Thyroid gland (tissue), 4 donors: ENCODE measurements at places on chromosomes 5 and 9. TPM values are rescaled to one million over a fixed set of nuclear protein-coding genes. Genes with fewer than 3 reads are reported as not detected.
A peak's percentile ranks its signal among the peaks of the same experiment; 100 is the strongest.

DNA sequence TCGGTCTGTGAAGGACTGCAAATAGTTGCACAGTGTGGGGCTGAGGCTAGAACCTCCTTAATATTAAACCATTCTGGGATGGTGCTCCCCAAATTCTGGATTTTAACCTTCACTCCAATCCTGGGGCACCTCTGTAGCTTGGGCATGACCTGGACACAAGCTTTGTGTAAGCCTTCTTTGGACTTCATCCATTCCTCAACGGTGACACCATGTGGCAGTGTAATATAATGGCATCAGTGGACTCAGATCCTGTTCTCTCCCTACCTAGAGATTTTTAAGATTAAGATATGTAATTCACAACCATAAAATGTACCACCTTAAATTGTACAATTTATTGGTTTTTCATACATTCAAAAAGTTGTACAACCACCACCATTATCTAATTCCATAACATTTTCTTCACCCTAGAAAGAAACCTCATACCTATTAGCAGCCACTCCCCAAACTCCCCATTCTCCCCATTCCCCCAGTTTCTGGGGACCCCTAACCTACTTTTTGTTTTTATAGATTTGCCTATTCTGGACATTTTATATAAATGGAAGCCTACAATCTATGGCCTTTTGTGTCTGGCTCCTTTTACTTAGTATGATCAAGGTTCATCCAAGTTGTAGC lies 4.8 kb upstream of the PLGRKT start:
- peak; percentile 46 for DNase-seq
- no peak overlapping the region for H3K4me3 ChIP-seq
- H3K27ac ChIP-seq = no peak overlapping the region
- no peaks in the 10 kb centered on the region for H3K27me3 ChIP-seq

DNA sequence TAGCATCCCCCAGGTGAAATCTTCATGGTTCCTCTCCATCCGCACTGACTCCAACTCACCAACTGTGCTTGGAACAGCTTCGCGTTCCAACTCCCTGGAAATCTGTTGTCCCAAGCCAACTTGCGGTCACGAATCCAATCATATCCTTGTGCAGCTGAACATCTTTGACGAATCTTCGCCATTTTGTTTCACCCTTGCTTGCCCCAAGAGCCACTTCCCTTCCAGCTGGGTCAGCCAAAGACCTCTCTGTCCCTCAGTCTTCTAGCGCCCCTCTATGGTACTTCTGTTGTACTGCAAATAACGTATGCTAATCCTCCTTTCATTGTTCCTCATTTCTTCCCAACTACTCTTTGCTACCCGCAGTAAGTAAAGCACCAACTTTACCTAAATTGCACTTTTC lies 61.0 kb upstream of the TARS1 start:
- no peaks in the 10 kb centered on the region for H3K36me3 ChIP-seq
- DNase-seq = no peak
- H3K27me3 ChIP-seq = no peaks in the 10 kb centered on the region

DNA sequence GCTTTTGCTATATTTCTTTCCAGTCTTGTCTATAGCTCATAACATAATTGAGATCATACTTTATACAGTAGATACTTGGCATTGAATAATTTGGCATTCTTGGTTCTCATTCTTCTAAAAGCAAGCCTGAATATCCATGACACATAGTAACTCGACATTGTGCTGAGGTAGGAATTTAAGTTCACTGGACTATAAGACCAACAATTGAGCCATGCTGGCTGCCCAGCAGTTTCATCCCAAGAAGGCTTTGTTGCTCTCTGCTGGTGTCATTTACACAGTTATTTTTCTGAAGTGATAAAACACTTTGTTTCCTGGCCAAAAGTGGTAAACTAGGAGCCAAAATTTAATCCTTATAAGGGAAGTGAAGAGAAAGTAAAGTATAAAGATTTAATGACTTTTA lies 192.0 kb downstream of the ADAMTSL1 start:
- H3K27ac ChIP-seq = no peak overlapping the region
- no peaks in the 10 kb centered on the region for H3K36me3 ChIP-seq
- no peak overlapping the region for H3K4me3 ChIP-seq
- no peak for DNase-seq
- H3K4me1 ChIP-seq = no peaks in the 10 kb centered on the region

Gene DDX4
- 0.27 TPM for total RNA-seq

- H3K27me3 ChIP-seq = no peaks in the 10 kb centered on the region
- no peak for DNase-seq
- no peaks in the 10 kb centered on the region for H3K4me1 ChIP-seq
- H3K36me3 ChIP-seq = no peaks in the 10 kb centered on the region
Measured at GRCh38 chr9:116300360-116300870, 146.8 kb downstream of the PAPPA start.

GRCh38 chr9:70130266-70130665 lies 86.6 kb downstream of the MAMDC2 start:
- no peak overlapping the region for H3K27ac ChIP-seq
- peak; percentile 23 for DNase-seq
- no peaks in the 10 kb centered on the region for H3K36me3 ChIP-seq
- no peaks in the 10 kb centered on the region for H3K4me1 ChIP-seq
- no peak overlapping the region for H3K4me3 ChIP-seq

GRCh38 chr9:88936132-88936531 lies 55.1 kb upstream of the S1PR3 start:
- H3K36me3 ChIP-seq = no peaks in the 10 kb centered on the region
- H3K27ac ChIP-seq = no peak overlapping the region
- no peaks in the 10 kb centered on the region for H3K27me3 ChIP-seq
- H3K4me1 ChIP-seq = no peaks in the 10 kb centered on the region

GRCh38 chr9:6723881-6724420 lies 33.8 kb upstream of the KDM4C start:
- no peaks in the 10 kb centered on the region for H3K27me3 ChIP-seq
- no peak overlapping the region for H3K27ac ChIP-seq
- H3K4me3 ChIP-seq = no peak overlapping the region
- DNase-seq = no peak
- H3K36me3 ChIP-seq = no peaks in the 10 kb centered on the region
- H3K4me1 ChIP-seq = no peaks in the 10 kb centered on the region

GRCh38 chr5:141747152-141748141 lies 65.4 kb upstream of the ARAP3 start:
- H3K27ac ChIP-seq = no peak overlapping the region
- peaks cover 7% of the 10 kb centered on the region for H3K4me1 ChIP-seq
- DNase-seq = peak; percentile 97
- H3K27me3 ChIP-seq = no peaks in the 10 kb centered on the region

GRCh38 chr5:174793684-174794328 lies 69.4 kb downstream of the MSX2 start:
- H3K4me1 ChIP-seq = no peaks in the 10 kb centered on the region
- no peak overlapping the region for H3K27ac ChIP-seq
- no peaks in the 10 kb centered on the region for H3K27me3 ChIP-seq
- no peaks in the 10 kb centered on the region for H3K36me3 ChIP-seq

DNA sequence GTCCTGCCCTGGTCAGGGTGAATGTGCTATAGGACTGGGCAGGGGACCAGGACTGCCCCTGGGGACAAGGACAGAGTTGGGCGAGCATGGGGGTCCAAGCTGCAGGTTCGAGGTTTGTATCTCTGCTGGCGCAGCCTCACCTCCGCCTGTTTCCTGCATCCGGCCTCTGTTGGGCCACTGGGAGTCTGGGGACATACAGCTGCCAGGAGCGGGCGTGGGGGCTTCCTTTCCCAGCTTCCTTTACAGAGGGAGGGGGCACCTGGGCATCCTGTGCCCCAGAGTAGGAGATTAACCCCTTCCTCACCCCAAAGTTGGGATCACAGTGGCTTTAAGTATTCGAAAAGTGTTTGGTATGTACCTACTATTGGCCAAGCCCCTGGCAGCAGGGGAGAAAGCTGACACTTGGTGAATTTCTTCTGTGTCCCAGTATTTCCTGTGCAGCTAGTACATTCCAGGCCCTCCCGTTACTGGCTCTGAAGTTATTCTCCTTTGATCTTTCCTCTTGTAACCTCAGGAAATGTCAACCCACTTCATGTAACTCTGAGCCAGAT lies 19.0 kb downstream of the OLFML2A start:
- H3K27ac ChIP-seq = peak overlapping the region; percentile 78
- no peak for DNase-seq
- H3K27me3 ChIP-seq = no peaks in the 10 kb centered on the region
- H3K36me3 ChIP-seq = no peaks in the 10 kb centered on the region

- no peak overlapping the region for H3K4me3 ChIP-seq
- H3K36me3 ChIP-seq = no peaks in the 10 kb centered on the region
- no peaks in the 10 kb centered on the region for H3K4me1 ChIP-seq
- H3K27ac ChIP-seq = no peak overlapping the region
Measured at GRCh38 chr5:131193106-131193505, 22.4 kb downstream of the LYRM7 start.

- no peaks in the 10 kb centered on the region for H3K4me1 ChIP-seq
- H3K4me3 ChIP-seq = no peak overlapping the region
- DNase-seq = no peak
- H3K27ac ChIP-seq = peak overlapping the region; percentile 42
- no peaks in the 10 kb centered on the region for H3K27me3 ChIP-seq
Measured at GRCh38 chr5:80141681-80142080, 106.5 kb downstream of the THBS4 start.

Gene CDH9
- total RNA-seq = not detected

Gene CDH6
- 2.2 TPM for total RNA-seq

Gene SLC34A1
- not detected for total RNA-seq

DNA sequence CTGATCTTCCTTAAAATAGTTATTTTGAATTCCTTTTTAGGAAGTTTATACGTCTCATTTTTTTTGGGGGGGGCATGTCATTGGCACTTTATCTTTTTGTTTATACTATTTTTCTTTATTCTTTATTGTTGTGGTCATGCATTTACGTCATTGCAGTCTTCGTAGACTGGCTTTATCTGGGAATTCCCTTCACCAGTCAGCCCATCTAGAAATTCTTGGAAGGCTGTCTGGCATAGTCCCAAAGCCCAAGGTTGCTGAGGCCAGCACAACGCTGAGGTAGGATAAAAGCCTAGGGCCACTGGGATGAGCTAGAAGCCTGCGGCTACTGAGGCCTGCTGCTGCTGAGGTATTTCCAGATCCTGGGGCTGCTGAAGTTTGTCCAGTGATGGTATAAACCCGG lies 121.5 kb downstream of the ISOC1 start:
- no peak overlapping the region for H3K4me3 ChIP-seq
- H3K4me1 ChIP-seq = no peaks in the 10 kb centered on the region
- no peak overlapping the region for H3K27ac ChIP-seq
- no peak for DNase-seq

- no peaks in the 10 kb centered on the region for H3K4me1 ChIP-seq
- no peak overlapping the region for H3K4me3 ChIP-seq
- DNase-seq = no peak
- H3K36me3 ChIP-seq = no peaks in the 10 kb centered on the region
- no peaks in the 10 kb centered on the region for H3K27me3 ChIP-seq
- H3K27ac ChIP-seq = no peak overlapping the region
Measured at GRCh38 chr9:109355564-109356297, 34.9 kb upstream of the EPB41L4B start.
